ENCODE measurements at places on chromosomes 3 and 15.

- no peak for DNase-seq
These were observed 76.5 kb downstream of the HMG20A start for GRCh38 chr15:77497110-77497737.

DNA sequence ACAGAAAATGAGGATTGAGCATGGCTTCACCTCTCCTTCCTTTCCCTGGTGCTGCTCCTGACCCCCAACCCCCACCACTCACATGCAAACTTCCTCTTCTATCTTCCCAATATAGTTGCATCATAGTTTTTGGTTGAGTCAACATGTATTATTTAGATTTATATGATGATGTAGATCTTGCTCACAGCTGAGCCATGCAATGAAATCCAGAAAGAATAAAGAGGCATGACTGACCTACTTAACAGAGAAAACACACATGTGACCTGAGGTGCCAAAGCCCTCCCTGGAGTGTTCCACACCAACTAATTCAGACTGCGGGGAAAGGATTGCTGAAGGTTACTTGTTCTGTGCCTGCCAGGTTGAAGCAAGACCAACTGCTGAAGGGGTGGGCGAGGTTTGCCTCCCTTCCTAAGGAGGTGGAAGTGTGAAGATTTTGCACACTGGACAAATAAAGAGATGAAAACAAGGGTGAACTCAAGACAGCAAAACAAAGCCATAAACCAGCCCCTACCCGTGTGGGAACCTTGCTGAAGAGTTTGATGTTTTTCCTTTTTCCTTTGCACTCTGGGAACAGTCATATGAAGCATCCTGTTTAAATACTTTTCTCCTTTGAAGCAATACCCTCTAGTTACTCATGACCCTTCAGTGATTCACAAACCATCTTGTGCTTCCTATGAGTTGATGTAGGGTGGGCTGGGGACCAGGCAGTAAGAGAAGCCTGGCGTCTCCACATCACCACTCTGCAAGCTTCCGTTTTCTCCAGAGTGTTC is 155.2 kb upstream of the UBE2E1 start:
- no peak for DNase-seq

DNA sequence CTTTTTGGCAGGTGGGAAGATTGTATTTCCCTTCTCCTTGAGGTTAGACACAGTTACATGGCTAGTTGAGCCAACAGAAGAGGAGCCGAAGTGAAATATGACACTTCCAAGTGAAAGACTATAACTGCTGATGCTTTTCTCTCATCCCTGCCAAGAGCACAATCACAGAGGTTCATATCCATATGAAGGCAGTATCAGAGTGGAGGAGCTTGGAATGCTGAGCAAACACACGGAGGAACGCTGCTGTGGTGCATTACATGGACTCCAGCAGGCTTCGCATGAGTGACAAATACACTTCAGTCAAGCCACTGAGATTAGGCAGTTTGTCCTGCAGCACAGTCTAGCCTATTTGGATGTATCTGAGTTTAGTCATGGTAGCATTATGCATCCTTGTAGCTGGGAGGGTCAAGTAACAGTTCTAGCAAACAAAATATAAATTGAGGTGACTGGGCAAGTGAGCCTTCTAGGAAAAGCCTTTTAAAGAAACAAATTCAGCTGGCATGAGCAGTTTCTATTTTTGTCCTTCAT is 5.4 kb downstream of the IQCF6 start:
- DNase-seq: no peak

DNA sequence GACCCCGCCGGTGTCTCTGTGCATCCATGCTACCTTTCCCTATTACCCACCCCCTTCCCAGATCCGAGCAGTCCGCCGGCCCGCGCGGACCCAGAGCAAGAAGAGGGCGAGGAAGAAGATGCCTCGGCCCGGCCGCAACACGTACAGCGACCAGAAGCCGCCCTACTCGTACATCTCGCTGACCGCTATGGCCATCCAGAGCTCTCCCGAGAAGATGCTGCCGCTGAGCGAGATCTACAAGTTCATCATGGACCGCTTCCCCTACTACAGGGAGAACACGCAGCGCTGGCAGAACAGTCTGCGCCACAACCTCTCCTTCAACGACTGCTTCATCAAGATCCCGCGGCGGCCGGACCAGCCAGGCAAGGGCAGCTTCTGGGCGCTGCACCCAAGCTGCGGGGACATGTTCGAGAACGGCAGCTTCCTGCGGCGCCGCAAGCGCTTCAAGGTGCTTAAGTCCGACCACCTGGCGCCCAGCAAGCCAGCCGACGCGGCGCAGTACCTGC is 788 bp downstream of the FOXB1 start:
- no peak for DNase-seq

GRCh38 chr3:45644791-45645201 is 44.4 kb upstream of the SACM1L start:
- peak; percentile 69 for DNase-seq

- DNase-seq: no peak
These were observed 225.5 kb upstream of the ST8SIA2 start for GRCh38 chr15:92168066-92168683.

GRCh38 chr3:73773233-73773632 is 148.5 kb upstream of the PDZRN3 start:
- no peak for DNase-seq
